Progenitor cell of endocrine pancreas (in vitro differentiated cells): ENCODE measurements at places on chromosomes 3 and 15.

DNA sequence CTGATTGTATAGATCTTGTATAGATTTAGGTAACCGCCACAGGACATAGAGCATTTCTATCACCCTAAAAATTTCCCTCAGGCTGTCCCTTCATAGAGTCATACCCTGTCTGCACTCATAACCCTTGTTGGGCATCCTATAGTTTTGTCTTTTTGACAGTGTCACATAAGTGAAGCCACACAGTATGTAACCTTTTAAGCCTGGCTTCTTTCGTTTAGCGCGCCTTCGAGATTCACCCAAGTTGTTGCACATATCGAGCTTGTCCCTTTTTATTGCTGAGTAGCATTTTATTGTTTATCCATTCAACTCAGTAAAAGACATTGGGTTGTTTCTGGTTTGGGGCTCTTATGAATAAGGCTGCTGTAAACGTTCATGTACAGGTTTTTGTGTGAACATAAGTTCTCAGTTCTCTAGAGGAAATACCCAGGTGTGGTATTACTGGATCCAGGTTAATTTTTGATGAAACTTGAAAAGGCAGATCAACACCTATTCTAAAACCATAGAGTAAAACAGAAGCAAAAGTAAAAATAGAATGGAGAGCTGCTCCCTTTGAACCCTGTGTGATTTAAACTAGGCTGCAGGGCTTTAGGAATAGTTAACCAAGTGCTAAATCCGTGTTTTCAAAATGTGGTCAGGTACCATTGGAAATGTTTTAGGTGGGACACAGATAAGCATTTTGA is 49.5 kb downstream of the CD86 start:
- DNase-seq = no peak
- no peaks in the 10 kb centered on the region for H3K4me1 ChIP-seq
- H3K36me3 ChIP-seq = no peaks in the 10 kb centered on the region

GRCh38 chr3:42270561-42270960 is 4.6 kb upstream of the CCK start:
- peaks cover 40% of the 10 kb centered on the region for H3K27me3 ChIP-seq
- no peak overlapping the region for H3K4me3 ChIP-seq
- DNase-seq = no peak
- H3K36me3 ChIP-seq = no peaks in the 10 kb centered on the region
- H3K4me1 ChIP-seq = no peaks in the 10 kb centered on the region
- H3K27ac ChIP-seq = no peak overlapping the region

DNA sequence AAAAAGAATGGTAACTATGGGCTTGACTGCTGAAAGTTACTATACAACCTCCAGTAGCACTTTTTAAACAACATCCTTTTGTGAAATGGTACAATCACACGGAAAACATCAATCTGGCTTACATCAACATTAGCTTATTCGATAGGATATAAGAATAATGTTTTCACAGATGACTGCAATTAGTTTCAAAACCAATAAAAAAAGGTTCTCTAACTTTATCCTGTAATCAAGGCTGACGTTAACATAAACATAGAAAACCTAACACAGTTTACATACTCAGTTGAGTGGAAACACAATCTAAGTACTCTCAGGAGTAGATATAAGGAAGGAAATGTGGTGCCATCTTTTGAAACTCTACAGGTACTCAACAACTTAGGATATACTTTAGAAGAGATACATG is 102.2 kb downstream of the DLG1 start:
- no peak for DNase-seq
- H3K4me1 ChIP-seq = no peaks in the 10 kb centered on the region
- no peak overlapping the region for H3K27ac ChIP-seq
- peaks cover 18% of the 10 kb centered on the region for H3K36me3 ChIP-seq

- peaks cover 1% of the 10 kb centered on the region for H3K36me3 ChIP-seq
- peaks cover 24% of the 10 kb centered on the region for H3K4me1 ChIP-seq
- peaks cover 20% of the 10 kb centered on the region for H3K27me3 ChIP-seq
- peak overlapping the region; percentile 68 for H3K27ac ChIP-seq
- no peak for DNase-seq
These were observed 229.7 kb upstream of the TLE3 start for GRCh38 chr15:70327328-70327855.
